ENCODE measurements at places on chromosomes 16 and 17.

DNA sequence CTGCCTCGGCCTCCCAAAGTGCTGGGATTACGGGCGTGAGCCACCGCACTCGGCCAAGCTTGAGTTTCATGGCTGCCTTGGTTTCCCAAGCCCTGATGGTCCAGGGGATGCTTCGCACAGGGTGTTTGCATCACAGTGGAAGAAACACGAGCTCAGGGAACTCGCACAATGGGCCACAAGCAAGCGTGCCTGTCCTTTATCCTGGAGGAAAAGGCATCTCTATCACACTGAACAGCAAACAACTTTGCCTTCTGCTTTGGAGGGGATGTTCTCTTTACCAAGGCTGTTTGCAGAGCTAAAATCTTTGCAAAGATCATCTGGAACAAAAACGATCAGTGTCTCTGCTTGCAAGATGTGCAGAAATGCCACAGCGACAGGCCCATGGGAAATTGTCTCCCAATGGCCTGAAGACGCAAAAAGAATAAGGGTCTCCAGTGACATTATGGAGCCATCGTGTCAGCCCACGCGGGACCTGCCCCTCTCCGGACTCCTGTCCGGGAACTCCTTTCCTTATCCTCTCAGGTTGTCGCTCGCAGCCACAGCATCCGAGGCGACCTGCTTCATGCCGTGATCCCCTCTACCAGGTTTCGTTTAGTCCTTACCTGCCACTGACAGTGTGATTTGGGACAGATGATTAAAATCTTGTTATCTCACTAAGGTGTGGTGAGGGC is 44.1 kb upstream of the CBFA2T3 start:
- no peak for DNase-seq

DNA sequence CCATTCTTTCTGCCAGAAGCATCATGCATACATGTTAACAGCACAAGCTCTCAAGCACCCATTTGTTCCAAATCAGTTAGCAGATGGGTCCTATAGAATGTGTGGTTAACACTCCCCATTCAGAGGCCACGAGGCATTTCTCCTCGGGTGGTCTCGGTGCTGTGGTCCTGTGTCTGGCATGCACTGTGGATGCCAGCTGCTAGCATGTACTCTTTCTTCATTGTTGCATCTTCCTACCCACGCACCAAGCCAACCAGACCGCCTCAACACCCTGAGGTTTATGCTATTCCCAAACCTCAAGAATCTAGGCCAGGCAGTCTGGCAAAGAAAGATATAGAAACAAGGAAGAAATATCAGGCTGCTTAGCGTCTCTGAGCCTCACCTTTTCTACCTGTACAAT is 27.8 kb upstream of the MRTFB start:
- no peak for DNase-seq

GRCh38 chr16:69131167-69131838 is 1.1 kb downstream of the CHTF8 start:
- DNase-seq: no peak

- no peak for DNase-seq
Measured at GRCh38 chr16:69863401-69864281, 87.5 kb upstream of the CLEC18A start.

- no peak for DNase-seq
Measured at GRCh38 chr17:62091804-62092203, 26.7 kb upstream of the MED13 start.

GRCh38 chr16:69867784-69868560 is 83.2 kb upstream of the CLEC18A start:
- no peak for DNase-seq

DNA sequence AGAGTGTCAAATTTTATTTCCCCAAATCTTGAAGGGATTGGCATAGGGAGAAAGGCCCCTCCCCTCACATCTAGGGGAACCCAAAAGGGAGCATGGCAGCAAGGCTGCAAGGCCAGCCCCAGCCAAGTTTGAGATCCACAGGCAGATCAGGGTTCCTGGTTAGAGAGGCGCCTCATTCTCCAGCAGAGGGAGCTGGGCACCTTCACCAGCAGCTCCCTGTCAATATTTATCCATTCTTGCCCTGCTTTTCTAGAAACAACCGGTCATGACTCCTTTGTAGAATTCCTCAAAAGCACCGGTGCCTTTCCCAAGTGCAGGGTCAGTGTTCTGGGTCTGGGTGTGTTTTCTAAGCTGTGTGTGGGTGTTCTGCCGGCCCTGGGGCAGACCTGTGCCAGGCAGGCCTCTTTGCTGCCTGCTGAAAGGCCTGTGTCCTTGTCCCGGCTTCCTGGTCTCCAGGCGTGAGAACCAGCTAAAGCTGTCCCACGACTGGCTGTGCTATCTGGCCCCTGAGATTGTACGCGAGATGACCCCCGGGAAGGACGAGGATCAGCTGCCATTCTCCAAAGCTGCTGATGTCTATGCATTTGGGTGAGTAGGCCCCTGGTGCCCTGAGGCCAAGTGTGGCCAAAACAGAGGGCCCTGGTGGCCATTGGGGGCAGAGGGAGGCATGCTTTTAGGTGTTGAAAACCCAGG is 21.2 kb upstream of the LGALS9 start:
- no peak for DNase-seq

- DNase-seq: no peak
Measured at GRCh38 chr17:54903375-54903774, 2.7 kb downstream of the TOM1L1 start.

DNA sequence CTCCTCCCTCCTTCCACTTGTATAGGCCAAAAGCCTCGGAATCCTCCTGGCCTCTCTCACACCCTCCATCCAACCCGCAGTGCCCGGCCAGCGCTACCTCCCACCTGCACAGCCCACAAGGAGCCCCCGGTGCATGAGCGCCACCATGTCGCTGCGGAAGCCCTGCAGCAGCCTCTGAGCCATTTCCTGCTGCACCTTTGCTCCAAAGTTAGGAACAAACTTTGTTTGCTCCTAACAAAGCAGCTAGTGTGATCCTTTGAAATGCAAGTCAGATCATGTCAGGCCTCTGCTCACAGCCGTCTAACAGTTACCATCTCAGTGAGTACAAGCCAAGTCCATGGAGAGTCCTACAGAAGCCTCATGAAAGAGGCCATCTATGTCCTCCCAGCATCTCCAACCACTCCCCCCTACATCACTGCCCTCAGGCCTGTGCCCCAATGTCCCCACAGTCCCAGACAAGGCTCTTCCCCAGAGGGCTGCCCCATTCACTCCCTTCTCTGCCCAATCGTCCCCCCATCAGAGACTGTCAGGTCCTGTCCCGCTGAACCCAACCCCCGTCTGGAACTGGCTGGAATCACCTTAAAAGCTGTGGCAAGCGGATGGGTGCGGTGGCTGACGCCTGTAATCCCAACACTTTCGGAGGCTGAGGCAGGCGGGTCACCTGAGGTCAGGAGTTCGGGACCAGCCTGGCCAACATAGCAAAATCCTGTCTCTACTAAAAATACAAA is 7.5 kb downstream of the DCAKD start:
- no peak for DNase-seq

DNA sequence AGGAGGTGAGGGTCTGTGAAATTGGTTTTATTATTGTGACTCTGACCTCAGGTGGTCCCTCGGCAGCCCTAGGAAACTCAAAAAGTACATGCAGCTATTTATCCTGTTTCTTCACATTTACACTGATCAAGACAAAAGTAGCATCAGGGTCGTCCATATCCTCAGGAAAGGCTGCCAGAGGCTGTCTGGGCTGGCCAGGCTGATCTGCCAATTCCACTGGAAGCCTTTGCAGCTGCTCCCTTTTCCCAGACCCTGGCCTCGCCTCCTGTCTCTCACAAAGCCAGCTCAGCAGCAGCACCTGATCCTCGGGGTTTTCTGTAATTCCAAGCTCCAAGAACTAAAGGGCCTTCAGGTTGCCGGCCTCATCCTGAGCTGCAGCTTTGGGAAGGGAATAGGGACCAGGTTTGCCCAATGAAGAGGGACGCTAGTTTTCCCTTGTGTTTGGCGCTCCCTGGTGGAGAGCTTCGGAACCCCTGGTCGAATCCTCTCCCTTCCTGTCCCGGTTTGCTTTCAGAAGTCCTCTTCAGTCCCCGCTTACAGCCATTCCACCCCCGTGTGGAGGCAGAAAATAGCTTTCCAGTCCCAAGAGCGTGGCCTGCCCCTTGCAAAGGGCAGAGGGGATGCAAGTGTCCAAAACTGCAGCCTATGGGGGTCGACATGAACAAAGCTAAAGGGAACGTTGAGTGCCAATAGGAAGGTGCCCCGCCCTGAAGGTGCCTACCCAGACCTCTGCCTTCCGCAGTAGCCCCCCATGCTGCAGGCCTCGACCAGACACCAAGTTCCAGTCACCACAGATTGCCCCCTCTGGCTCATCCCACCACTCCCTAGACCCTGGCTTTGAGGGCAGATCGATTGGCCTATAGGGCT is 13.4 kb downstream of the MFSD6L start:
- peak; percentile 42 for DNase-seq

- DNase-seq: no peak
Measured at GRCh38 chr16:11175106-11175786, 80.8 kb downstream of the SOCS1 start.

DNA sequence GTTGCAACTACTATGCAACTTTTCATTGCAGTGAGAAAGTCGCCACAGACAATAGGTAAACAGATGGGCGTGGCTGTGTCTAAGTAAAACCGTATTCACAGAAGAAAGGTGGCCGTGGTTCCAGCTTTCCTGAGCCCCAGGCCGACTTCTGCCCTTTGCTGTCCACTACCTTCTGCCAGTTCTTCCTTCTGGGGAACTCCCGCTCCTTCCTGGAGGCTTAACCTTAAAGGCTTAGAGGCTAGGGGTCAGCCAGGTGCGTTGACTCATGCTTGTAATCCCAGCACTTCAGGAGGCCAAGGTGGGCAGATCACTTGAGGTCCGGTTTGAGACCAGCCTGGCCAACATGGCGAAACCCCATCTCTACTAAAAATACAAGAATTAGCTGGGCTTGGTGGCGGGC is 2.1 kb upstream of the SEPTIN12 start:
- DNase-seq: no peak

GRCh38 chr16:51159865-51160264 is 8.8 kb upstream of the SALL1 start:
- no peak for DNase-seq

- DNase-seq: no peak
Measured at GRCh38 chr17:70405492-70406220, 236.3 kb downstream of the KCNJ2 start.

- DNase-seq: no peak
Measured at GRCh38 chr17:69044371-69044770, 16.4 kb downstream of the ABCA9 start.

- no peak for DNase-seq
Measured at GRCh38 chr17:182050-182751, 751 bp upstream of the DOC2B start.

- DNase-seq: no peak
Measured at GRCh38 chr17:66655861-66656260, 179.1 kb upstream of the CACNG5 start.

- no peak for DNase-seq
Measured at GRCh38 chr16:81767987-81768592, 11.0 kb upstream of the PLCG2 start.

GRCh38 chr17:50787106-50787505 is 19.8 kb upstream of the ANKRD40CL start:
- no peak for DNase-seq

DNA sequence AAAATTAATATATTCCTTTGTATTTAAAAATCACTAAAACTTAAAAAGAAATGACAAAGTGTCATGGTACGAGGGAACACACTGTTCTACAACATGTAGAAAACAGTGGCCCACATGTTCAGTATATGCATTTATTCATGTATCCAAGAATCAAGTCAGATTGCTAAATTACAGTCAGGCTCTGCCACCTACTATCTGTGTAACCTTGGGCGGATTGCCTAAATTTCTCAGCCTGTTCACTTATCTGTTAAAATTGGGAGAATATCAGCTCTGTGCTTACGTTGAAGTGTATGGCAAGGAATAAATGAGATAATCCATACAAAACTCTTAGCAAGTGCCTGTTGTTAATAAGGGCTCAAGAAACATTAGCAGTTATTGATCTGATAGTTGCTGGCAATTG is 3.4 kb upstream of the USP22 start:
- no peak for DNase-seq

DNA sequence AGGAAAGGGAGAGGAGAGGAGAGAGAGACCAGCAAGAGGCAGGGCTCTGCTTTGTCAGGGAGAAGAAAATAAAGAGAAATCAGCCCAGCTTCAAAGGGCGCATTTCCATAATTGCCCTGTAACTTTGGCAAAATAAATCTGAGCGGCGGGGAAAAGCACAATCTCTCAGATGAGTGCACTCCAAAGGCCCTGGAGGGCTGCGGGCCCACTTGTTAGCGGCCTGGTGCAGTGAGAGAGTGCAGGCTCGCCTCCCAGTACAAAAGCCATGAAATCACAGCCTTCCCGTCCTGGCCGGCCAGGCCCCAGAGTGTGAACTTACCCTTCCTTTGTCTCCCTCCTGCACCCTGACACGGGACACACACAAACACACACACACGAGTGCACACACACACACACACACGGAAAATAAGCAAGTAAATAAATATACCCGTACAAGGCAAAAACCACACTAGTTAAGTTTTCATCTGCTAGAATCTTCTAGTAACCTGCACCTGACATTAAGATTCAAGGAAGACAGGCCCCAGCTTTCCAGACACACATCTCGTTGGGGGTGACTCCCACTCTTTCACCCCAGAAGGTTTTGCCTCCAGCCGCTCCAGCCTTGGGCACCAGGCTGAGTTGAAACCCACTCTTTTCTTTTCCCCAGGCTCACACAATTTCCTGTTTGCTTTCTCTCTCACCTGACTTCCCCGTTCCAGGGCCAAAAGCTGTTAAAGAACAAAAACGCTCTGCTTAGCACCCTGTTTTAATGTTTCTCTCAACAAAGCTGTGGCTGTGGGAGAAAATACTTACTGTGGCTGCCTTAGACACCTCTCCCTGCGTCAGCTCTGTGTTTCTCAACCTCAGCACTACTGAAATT is 8.5 kb downstream of the IRX3 start:
- no peak for DNase-seq

GRCh38 chr16:86305440-86305839 is 204.9 kb upstream of the FOXF1 start:
- DNase-seq: no peak

GRCh38 chr16:90018652-90019542 is at the start of gene DBNDD1:
TSS of gene DBNDD1 (minus strand) at chr16:90019456. CDS start at chr16:90019341, 115 bp downstream.
- DNase-seq: no peak

- no peak for DNase-seq
Measured at GRCh38 chr16:3070608-3071111, 5.2 kb downstream of the IL32 start.

DNA sequence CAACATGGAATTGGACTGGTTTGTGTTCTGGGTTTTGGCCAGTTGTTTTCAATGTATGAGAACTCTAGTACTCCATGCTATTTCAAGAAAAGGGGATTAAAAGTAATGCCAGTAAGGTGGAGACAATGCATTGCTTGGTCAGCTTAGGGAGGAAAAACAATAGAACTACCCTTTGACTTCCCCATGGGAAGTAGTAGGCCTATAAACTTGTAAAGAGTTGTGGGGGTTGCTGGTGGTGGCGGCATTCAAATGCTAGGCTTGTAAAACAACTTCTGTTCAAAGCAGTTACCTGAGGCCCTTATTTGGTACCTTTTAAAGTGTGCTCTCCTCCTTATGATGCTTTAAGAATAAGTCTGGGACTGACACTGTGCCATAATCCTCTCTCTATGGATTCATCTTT is 9.4 kb downstream of the MAP3K3 start:
- no peak for DNase-seq

GRCh38 chr16:22007509-22008214 is at the start of gene MOSMO:
TSS of gene MOSMO (plus strand) at chr16:22008111. CDS start at chr16:22008302, 191 bp downstream.
- DNase-seq: peak; percentile 61
